Left cardiac atrium (tissue), 4 donors: ENCODE measurements at places on chromosomes 16 and 17.

GRCh38 chr17:38916771-38917170, 8.6 kb upstream of the LASP1NB start:
- DNase-seq, result no peak

GRCh38 chr17:16943032-16943352, 28.9 kb downstream of the TNFRSF13B start:
- no peak for DNase-seq

GRCh38 chr17:40458851-40459482, 15.7 kb downstream of the IGFBP4 start:
- no peak for DNase-seq

DNA sequence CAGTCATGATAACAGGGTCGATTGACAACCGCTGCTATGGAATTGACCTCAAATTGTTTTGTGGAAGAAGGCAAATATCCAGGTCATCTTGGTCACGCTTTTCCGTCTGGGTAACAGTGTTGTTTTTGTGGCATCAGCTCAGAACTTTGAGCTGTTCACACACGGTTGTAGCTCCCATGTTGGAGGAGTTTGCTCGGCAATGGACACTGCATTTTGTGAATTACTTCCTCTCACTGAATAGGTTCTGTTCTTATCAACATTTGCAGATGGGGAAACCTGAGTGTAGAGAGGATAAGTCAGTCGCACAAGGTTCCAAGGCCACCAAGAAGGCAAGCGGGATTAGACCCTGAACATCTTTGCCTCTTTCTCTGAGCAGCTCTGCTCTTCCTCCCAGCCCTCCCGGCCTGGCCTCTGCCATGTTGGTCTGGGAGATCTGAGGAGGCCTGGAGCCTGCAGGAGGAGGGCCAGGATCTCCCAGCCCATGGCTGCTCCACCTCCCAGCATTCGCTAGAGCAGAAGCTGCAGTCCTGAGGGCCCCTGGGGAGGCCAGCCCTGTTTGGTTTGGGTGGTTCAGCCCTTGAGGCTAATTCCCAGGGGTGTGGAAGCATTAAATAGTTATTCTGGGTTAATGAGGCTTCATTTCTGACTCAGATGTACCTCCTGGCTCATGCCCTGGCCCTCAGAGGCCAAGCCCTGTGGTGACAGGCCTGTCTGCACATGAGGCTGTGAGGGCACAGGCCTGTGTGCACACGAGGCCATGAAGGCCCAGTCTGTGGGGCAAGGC, 154.1 kb upstream of the PLCG2 start:
- DNase-seq, result no peak

DNA sequence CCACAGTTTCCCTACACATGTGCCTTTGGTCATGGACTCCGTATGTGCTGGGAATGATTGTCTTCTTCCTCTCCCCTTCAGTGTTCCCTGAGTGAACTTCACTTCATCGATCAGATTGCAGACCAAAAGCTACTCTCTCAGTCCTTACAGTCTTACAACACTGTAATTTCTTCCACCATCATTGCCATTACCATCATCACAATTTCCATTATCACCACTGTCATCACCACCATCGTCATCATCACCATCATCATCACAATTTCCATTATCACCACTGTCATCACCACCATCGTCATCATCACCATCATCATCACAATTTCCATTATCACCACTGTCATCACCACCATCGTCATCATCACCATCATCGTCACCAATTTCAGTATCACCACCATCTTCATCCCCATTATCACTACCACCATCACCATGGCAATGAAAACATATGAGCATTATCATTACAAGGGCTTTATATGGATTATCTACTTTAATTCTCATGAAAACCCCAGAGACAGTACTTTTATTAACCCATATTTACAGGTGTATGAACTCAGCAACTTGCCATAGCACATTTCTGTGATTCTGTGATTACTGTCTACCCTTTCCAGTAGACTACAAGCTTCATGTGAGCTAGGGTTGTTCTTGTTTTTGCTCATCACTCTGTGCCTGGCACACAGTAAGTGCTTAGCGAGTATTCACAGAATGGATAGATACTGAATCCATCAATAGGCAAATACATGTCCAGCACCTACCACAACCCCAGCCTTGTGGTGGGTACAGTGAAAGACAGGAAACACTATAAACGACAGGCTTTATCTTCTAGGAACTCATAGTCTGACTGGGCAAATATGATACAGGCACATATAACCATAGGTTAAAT, 327.0 kb downstream of the XYLT1 start:
- DNase-seq, result no peak
